ENCODE measurements at places on chromosomes 4 and X.

- DNase-seq: no peak
Observed at GRCh38 chrX:130647468-130647867, 245.7 kb downstream of the RBMX2 start.

DNA sequence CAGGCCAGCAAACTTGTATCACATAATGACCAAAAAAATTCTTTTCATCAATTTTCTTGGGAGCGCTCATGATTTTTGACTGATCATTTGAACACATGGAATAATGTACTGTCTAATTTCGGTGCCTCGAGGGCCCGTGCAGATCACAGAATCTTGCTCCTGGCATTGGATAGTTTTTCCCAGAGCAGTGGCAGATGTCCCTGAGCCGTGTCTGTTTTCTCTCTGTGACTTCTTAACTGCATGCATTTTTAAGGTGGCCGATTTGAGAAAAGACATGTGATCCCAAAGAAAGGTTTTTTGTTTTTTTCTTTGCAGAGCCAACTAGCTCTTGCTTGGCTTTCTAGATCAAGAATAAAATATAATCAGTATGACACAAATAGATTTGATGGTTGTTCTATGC is 19.7 kb downstream of the GPRIN3 start:
- DNase-seq: no peak

GRCh38 chrX:111914398-111915090 is 38.6 kb downstream of the TRPC5OS start:
- no peak for DNase-seq

GRCh38 chr4:40482985-40483647 is 146.5 kb downstream of the RBM47 start:
- no peak for DNase-seq

- no peak for DNase-seq
Observed at GRCh38 chr4:16809943-16810342, 88.5 kb downstream of the LDB2 start.

- no peak for DNase-seq
Observed at GRCh38 chrX:1336948-1337779, 579 bp downstream of the IL3RA start.

DNA sequence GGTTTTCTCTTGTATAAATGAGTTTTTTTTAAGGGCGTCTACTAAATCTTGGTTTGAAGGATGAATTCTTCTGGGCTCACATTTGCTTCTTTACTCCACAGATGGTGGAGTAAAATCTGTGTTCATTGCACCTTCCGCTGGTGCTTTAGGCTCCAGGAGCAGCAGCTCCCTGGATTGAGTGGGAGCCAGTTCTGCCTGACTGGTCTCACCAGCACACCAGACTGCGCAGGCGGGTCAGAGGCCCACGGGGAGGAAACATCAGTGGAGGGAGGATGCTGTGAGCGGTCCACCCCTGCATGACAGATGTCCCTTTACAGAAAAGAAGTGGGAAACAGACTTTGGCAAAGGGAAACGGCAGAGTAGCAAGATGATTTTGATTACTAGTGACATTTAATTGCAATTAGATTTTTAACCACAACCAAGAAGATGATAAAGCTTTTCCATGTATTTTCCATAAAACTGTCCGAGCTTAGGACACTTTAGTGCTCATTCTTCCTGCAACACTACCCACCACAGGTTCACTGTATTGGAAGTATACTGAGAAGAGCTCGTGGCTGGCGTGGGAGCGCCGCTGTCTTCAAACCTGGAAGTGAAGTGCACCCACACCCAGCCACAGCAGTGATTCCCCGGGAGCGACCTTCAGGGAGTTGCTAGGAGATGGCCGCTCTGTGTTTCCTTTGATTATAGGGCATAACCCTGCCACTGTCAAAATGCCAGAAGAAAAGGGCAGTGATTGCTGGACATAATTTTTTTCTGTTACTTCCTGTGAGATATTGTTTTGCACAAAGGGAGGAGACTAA is 95.2 kb downstream of the SORBS2 start:
- no peak for DNase-seq

DNA sequence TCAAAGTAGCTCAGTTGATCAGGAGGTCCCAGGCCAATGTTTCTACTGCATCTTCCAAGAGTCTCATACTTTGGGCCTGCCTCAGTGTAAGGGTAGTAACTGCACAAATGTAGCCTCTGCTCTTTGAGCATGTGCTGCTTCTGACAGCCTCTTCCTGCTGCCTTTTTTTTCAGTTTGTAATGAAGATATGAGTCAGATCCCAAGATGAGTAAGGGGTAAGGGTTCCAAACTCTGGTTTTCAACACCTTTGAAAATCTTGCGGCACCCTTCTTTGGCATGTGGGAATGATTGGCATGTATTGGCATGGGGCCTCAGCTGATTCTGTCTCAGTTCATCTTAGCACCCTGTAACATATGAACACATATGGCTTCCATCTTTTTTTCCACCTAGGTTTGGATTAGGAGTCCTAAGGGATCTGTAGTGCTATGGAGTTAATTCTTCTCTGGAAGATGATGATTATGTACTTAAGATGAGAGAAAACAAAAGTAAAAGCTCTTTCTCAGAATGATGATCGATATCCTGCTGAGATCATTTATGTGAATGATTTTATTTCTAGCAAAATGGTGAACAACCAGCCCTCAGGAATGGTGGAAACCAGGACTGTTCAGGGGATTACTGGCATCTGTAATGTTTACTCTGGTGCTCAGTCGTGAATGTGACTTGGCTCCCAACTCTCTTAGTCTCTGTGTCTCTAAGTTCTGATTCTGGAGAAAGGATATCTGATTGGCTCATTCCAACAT is 118.7 kb upstream of the PRPS2 start:
- no peak for DNase-seq

- DNase-seq: no peak
Observed at GRCh38 chr4:41874873-41875272, 60.4 kb upstream of the TMEM33 start.

DNA sequence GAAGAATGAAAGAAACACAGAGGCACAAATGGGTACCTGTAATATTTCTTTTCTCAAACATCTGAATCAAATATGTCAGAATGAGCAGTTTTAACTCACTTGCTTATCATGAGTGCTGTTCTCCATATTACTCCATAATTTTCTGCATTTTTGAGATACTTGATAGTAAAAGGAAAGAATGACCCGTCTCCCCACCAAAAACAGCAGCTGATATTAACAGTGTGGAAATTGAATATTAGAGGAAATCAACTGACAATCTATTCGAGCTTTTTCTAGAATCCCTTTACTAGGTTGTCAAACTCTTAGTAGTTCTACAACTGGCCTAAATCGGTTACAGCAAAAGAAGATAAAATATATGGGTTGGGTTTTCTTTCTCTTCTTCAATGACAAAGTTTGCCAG is 49.9 kb upstream of the HELT start:
- DNase-seq: no peak

DNA sequence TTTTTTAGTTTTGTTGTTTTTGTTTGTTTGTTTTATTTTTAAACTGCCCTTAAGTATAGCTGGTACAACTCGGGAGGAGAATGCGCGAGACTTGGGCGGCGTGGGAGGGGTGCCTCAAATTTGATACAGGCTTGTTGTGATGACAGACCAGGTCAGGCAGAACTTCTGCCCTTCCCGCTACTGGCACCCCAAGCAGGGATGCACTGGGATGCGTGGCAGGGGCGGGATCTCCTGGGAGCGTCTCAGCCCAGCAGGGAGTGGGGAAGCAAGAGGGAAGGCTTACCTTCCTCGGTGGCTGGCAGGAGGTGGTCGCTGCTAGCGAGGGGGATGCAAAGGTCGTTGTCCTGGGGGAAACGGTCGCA is 851 bp downstream of the SFRP2 start:
- DNase-seq: no peak

DNA sequence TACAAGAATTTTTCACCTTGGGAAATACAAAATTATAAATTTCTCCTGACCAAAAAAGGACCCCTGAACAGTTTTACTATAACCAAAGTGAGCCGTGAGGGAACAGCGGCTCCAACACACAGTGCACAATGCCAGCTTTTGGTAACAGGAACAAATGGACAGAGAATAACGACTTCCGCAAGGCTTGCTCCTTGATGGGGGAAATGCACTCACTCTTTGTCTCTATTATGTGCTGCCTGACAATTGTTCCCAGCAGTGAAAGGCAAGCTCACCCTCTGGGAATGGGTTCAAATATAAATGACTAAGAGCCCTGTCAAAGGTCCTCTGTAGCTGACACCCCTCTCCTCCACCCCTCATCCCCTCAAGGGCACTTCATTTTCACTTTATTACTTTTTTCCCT is 325.8 kb upstream of the GALNT7 start:
- no peak for DNase-seq

DNA sequence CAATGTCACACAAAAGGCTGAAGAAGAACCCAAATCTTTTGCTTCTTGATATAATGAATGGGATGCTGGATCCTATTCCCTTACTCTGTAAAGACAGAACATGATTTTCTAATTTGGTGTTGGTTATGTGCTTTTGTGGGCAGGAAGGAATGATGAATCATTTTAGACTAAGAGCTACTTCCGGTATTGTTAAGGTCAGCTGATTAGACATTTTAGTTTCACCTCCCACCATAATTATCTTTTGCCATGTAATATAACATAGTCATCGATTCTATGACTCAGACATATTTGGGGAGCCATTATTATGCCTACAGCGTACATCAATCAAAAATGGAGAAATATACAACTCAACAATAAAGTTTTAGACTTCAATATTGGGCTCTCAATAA is 265.3 kb downstream of the ZNF674 start:
- no peak for DNase-seq

GRCh38 chr4:127355743-127356142 is 277.0 kb upstream of the INTU start:
- DNase-seq: no peak

DNA sequence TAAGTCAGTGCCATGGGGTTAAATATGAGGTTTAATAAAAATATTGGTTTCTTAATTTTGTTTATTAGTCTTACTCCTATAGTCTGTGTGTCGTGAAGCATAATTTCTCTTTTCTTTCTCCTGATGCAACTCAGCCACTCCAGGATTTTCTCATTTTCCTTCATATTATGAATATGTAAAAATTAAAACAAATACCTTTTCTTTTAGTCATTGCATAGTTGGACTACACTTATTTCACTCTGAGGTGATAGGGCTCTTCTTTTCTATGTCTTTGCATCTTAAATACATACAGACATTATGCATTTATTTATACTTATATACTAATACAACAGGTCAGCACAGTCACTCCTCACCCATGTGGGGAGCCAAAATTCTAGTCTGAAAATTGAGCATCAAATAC is 19.1 kb downstream of the GALNT7 start:
- DNase-seq: no peak

DNA sequence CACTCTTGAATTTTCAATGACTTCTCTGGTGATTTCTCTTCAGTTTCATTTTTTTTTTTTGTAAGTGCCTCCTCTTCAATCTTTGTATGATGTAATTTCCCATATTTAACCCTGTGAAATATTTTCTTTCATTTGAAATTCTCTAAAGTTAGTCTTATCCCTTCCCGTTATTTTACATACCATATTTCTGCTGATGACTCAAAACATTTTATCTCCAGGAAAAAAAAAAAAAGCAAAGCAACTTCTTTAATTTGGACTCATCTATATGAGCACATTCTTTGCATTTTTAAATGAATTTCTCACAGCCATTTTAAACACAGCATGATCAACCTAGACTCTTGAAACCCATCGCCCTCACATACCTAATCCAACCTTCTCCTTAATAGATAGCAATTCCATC is 1831.4 kb downstream of the ARAP2 start:
- no peak for DNase-seq

DNA sequence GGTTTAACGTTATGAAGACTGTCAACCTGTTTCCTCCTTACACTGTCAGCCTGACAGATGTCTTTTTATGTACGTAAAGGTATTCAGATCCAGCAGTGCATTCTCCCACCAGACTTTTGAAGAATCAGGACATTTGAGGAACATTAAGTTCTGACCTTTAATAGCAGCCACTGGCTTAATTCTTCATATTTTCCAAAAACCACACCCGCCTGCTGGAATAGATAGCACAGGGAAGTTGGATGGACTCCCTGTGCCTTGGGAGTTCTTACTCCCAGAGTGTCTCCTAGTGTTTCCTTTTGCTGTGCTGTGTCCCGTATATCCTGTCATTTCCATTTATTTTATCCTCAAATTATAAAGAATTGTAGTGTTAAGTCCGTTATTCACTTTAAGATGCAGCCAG is 94.5 kb downstream of the AFF1 start:
- DNase-seq: no peak

DNA sequence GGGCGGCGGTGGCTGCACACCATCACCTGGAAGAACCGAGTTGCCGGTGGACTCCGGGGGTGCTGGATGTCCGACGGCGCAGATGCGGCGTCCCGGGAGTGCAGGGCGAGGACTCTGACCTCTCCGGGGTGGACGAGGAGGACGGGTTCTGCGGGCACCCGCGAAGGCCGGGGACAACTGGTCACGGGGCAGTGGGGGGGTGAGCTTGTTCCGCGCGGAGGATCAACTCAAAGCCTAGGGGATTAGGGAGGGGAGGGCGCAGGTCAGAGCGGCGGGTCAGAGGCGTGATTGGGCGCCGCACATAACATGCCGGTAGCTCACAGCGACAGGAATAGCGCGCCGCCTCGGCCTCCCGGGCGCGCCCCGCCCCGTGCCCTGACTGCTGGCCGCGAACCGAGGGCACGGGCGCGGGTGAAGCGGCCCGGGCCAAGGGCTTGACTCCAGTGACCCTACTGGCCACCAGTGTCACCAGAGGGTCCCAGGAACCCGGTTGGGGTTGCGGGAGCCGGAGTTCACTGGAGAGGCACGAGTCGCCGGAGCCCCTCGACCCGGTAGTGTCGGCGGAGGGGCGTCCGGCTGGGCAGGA is at the start of gene KLHL34:
KLHL34 (minus strand) TSS at position 179 of the 586 bp plus-strand sequence. CDS start 542 bp downstream, outside the sequence.
- no peak for DNase-seq

DNA sequence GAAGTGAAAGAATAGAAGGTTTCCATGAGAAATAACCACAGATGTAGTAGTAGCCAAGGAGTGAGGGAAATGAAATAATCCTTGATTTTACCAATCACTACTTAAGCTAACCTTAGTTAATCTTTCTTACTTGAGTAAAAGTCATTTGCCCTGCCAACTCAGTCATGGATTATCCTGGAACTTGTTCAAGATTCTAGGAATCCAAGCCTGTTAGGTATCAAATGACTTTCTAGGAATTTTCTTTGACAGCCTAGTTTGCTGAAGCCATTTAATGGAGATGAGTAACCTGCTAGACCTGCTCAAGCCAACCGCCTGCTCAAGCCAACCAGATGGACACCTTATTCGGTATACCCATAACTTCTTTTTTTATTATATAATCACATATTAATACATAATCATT is 180.5 kb downstream of the KLHL13 start:
- no peak for DNase-seq

- DNase-seq: no peak
Observed at GRCh38 chrX:110418316-110419235, 59.9 kb downstream of the RTL9 start.

DNA sequence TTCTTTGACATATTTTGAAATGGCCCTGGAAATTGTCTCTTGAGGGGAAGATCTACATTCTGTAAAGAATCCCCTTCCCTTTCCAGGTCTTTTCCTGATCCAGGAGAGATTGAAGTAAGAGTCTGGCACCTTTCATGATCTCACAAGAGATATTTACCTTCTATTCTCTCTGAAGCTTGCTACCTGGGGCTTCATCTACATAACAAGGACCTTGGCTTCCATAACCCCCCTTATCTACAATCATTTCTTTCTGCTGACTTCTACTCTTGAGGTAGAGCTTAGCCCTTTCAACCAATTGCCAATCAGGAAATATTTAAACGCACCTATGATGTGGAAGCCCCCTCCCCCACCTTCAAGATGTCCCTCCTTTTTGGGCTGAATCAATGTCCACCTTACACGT is 383.7 kb upstream of the MAGEB18 start:
- no peak for DNase-seq

Measured in stimulated activated CD4-positive, alpha-beta T cell treated with anti-CD3 and anti-CD28 coated beads, TNF-alpha, amount 100 ng/mL, for 48 hours (primary cell).